ENCODE measurements at places on chromosomes 13 and 19.

DNA sequence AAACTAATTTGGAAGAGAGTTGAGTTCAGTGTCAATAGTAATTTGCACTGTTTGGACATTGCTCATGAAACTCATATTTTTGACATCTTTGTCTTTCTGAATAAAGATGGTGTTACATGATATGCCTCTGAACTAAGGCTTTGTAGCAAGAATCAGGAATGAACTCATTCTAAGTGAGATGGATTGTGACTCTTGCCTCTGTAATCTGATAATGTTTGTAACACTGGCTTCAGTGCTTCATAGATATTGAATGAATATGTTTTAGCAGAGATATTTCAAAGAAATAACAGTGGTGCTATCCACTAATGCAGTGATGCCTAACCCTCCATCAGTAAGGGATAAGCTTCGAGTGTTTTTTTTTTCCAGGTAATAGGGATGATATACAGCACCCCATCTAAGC is 32.9 kb downstream of the TEX26 start:
- DNase-seq: peak; percentile 74

DNA sequence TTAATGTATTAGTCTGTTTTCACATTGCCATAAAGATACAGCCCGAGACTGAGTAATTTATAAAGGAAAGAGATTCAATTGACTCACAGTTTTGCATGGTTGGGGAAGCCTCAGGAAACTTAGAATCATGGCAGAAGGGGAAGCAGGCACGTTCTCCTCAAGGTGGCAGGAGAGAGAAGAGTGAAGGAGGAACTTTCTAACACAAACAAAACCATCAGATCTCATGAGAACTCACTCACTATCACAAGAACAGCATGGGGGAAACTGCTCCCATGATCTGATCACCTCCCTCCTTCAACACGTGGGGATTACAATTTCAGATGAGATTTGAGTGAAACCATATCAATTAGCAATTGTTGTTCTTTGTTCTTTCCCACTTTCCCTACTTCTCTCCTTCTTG is 689.0 kb upstream of the SLITRK1 start:
- DNase-seq: no peak

- DNase-seq: no peak
Measured at GRCh38 chr13:106690779-106691178, 122.8 kb upstream of the ARGLU1 start.

DNA sequence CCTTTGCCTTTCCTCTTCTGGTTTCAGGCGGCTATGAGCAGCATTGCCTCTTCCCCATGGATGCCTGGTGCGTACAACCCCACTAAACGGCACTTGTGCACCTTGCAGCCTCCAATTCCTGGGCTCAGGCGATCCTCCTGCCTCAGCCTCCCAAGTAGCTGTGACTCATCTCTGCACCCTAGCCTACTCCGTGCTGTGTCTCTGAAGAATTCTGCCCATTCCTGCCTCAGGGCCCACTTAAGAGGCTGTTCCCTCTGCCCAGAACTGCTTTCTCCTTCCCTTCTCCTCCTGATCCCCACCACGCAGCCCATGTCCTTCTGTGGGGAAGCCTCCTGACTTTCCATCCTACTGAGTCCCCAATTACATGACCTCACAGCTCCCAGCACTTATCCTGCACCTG is 142.2 kb upstream of the ZNF507 start:
- DNase-seq: no peak
